Activated CD4-positive, alpha-beta T cell treated with anti-CD3 and anti-CD28 coated beads for 48 hours (primary cell): ENCODE measurements at places on chromosomes 7 and 10.

GRCh38 chr10:114188001-114188400, 8.8 kb downstream of the TDRD1 start:
- no peak for DNase-seq

DNA sequence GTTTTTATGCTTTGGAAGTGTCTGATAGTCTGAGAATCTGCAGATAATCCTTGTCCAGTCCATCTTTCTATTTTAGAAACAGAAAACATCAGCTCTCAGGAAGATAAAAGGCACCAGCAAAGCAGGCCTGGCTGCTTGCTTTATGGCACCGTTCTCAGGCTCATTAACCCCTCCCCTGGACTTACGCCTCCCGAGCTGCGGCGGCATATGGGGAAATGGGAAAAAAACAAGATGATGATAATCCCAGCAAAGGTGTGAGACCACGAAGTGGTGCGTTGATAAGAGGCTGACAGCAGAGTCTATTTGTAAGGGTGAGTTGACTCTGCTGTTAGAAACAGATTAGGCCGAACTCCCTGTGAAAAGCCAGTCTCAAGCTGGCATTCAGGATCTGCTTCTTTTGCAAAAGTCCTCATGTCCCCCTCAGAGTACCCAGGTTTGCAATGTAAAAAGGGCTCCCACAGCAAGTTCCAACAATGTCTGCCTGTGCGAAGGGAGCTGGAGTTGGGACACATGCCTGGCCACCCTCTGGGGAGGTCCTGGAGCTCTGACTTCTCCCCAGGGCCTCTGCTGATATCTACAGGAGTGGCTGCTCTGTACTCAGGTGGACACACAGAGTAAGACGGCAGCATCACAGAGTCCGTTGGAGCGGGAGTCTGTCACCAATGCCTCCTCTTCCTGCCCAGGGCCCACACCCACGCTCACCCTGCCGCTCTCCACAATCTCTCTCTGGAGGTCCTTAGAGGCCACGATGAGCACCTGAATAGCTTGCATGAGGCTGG, 54.3 kb downstream of the SPDYE5 start:
- no peak for DNase-seq

GRCh38 chr7:117200786-117201458, 121.9 kb downstream of the WNT2 start:
- DNase-seq = no peak

GRCh38 chr7:139648941-139649425, 125.5 kb downstream of the CLEC2L start:
- peak; percentile 42 for DNase-seq

GRCh38 chr7:107846324-107846723, 43.3 kb upstream of the SLC26A3 start:
- DNase-seq = no peak

DNA sequence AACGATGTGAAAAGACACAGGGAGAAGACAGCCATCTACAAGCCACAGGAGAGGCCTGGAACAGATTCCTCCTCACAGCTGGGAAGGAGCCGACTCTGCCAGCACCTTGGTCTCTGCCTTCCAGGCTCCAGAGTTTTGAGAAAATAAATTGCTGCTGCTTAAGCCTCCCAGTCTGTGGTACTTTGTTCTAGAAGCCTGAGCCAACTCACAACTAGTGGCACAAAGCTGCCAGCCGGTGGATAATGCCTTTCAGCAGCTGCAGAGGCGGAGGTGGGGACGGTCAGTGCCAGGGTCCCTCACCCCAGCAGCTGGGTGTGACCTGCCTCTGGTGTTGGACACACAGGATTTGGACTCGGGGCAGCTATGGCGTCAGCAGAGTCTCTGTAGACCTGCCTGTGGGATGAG, 255.4 kb upstream of the PITRM1 start:
- no peak for DNase-seq

DNA sequence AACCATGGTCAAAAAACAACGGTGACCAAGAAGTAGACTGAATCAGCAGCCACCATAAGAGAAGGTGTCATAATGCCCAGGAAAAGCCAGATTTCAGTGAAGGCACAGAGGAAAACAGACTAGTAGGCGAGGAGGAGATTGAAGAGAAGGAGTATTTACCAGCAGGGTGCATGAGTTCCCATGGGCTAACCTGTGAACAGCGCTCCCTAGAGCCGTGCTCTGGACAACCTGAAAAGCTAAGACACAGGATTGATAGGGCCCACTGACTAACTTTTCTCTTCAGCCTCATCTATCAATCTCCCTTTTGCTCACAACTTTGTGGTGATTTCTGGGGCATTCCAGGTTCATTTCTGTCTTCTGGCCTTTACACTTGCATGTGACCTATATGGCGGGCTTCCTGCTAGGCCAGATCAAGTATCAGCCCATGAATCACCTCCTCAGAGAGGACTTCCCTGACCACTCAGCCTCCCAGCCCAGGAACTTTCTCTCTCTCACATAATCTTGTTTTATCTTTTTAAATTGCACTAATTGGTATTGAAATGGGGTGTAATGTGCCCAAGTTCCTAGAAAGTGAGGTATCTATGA, 12.8 kb downstream of the ANKRD22 start:
- no peak for DNase-seq

- DNase-seq = no peak
Measured at GRCh38 chr10:121265360-121266123, 332.7 kb downstream of the FGFR2 start.

DNA sequence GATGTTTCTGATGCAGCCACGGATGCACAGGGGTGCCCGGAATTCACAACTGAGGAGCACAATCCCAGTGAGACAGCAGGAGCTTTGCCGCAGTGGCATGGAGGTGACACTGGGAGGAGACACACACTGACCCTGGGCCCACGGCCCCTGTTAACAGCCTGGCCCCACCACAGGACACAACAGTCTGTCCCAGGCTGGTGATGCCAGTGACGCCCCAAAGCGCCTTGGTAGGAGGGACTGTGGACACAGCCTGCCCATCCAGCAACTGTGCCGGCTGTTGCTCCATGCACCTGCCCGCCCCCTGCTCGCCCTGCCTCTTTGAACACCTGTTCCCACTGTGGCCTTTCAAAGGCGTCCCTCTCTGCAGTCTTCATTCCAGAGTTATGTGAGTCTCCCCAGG, 49.8 kb downstream of the KLF6 start:
- no peak for DNase-seq

GRCh38 chr7:29878081-29878688, 71.9 kb downstream of the WIPF3 start:
- peak; percentile 21 for DNase-seq

DNA sequence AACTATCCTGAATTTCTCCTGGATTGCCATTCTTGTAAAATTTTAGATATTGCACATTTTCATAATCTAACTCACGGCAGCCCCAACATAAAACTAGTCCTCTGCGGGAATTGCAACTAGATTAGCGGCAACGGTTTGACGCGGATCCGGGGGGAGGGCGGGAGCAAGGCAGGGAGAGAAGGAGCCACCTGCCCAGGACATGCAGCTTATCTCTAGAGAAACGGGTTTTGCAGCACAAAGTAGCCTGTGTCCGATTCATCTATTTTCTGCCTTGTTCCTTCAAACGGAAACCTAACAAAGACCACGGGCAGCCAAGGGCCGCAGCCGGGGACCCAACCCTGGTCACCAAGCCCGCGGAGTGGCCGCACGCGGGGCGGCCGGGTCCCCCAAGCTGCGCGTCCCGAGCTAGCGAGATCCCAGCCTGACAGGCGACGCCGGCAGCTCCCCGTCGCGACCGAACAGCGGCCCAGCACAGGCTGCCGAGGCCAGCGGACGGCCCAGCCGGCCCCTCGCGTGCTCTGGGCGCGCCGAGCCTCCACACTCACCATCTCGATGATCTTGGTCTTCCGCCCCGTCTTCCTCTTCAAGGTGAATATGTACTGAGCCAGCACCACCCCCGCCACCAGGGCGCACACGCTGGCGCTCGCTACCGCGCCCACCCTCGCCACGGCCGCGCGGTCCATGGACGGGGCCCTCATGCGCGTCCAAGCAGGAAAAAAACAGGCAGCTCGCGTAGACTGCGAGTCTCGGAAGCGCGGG, at the start of gene NT5C3A:
NT5C3A (minus strand) TSS at position 754 of the 759 bp plus-strand sequence; CDS start at position 683, 71 bp downstream.
- DNase-seq = peak; percentile 52

GRCh38 chr7:140390466-140391190, 7.7 kb downstream of the SLC37A3 start:
- peak; percentile 38 for DNase-seq

DNA sequence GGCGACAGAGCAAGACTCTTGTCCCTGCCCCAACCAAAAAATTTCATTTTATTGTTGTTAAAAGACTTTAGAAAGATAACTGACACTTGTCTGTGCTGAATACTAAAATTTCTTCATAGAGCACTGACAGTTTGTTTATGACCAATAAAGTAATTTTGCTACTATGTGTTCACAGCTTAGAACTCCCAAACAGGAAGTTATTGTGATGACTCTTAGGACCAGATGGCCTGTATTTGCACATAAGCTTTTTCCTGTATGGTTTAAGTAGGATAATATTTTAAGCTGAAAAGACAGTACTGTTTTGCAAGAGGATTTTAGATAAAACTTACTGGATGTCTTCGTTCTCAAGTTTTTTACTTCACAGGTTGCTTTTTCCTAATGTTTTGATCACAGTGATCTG, 80.7 kb downstream of the MMRN2 start:
- DNase-seq = no peak

- DNase-seq = no peak
Measured at GRCh38 chr7:20276705-20277472, 53.8 kb upstream of the ITGB8 start.

DNA sequence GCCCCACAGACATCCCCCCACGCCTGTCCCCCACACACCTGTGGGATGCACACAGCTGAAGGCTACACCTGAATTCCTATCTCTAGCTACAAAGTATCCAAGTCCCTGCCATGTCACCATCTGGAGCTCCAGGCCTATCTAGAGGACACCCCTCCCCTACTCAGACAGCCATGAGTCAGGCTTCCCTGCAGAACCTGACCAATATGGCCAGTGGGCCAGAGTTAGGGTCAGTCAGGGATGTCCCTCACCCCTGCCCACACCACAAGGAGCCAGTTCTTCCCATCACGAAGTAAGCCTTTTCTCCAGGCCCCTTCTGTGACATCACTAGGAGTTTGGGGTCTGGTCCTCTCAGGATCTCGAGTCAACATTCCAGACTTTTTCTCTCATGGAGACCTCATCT, 10.6 kb upstream of the SLC18A3 start:
- DNase-seq = no peak

- no peak for DNase-seq
Measured at GRCh38 chr10:20995123-20995987, 98.2 kb upstream of the NEBL start.

DNA sequence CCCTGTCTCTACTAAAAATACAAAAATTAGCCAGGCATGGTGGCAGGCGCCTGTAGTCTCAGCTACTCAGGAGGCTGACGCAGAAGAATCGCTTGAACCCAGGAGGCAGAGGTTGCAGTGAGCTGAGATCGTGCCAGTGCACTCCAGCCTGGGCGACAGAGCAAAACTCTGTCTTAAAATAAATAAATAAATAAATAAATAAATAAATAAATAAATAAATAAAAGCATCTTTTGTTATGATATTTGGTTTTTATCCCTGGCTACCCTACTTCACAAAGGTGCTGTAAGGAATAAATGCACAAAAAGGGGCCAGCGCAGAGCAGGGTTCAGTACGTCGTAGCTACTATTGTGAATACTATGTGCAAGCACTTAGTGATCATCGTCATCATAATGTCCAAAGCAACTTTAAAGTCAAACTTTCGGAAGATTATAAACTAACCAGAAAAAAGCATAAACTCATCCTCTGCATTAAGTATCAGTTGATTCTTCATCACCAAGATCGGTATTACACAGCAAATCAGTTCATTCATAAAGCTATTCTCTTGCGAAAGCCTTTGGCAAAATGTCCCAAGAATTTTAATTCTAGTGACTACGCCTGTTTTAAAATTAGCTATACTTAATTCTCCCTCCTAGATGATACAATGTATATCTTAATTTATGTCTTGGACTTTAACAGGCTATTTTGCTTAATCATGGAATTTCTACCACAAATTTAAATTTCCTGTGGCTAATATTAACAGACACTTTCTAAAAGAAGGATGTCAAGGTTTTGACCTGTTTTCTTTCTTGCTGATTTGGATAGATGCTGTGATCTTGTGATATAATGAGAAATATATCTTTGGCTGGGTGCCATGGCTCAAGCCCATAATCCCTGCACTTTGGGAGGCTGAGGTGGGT, 7.6 kb upstream of the NFE2L3 start:
- no peak for DNase-seq

GRCh38 chr10:117830787-117831212, 215.9 kb downstream of the RAB11FIP2 start:
- DNase-seq = peak; percentile 21

DNA sequence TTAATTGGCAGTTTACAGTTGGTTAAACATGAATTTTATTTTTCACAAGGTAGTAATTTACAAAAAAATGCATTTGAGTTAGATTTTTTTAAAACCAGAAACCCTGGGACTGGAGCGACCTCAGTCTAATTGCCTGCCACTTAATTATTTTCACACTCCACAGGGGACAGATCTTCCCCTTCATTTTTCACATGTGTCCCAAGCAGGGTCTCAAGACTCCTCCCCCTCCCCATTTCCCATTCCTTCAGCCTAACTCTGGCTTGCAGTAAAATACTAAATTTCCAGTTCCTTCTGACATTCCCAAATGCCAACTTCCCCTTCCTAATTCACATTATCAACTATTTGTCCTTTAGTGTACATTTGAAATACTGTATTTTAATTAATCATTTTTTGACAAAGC, 948 bp downstream of the ZNF138 start:
- DNase-seq = no peak

- DNase-seq = no peak
Measured at GRCh38 chr7:6367701-6368211, 80.0 kb downstream of the DAGLB start.
